NCI-H774 (cell line): ENCODE measurements at places on chromosomes 7 and 10.

DNA sequence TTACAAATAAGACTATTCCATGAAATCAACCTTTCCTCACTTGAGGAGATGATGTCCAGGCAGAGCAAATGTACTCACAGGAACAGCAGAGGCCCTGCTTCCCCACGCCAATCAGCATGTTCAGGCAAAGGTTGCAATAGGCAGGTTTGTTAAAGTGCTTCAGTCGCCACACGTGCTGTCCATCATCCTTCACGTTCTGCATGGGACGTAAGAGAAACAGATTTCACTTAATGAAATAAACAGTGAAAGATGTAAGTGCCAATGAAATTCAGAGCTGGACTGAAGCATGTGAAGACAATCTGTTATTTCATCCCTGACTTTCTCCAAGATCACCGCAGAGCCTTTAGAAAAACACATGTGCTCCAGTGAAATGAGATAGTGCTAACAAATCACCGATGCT, 217.4 kb downstream of the DGKB start:
- no peak for DNase-seq

DNA sequence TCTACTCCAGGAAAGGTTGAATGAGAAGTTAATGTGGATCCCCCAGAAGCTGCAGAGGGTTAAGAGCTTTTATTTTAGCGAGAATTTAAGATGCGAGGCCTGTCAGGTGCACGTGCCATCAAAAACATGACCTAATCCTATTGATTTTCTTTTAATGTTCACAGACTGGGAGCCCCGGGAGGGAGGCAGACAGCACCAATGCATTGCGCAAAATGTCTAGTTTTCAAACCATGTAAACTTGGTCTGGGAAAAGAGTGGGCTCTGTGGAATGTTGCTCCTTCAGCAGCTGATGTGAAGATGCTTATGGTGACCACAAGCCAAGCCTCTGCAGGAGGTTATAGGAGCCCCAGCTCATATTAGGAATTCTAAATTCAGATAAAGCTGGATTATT, 172.0 kb upstream of the ITGB1 start:
- DNase-seq = no peak

DNA sequence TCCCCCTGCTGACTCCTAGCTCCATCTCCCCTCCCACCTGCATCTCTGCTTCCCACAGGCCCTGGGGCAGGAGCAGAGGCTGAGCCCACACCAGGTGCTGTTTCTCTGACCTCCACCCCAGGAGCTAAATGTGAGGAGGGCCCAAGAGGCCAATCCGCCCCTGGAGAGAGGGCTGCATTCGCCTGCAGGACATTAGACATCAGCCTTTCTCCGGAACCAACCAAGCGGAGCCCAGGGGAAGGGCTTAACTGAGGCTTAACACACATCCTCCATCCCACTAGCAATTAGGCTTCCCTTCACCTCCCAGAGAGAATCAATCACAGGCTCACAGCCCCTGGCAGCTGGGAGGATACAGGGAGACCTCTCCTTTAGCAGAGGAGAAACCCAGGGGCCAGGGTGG, 50.5 kb downstream of the SH3PXD2A start:
- DNase-seq = no peak

- DNase-seq = no peak
Measured at GRCh38 chr10:35005868-35006267, 84.3 kb downstream of the CUL2 start.

DNA sequence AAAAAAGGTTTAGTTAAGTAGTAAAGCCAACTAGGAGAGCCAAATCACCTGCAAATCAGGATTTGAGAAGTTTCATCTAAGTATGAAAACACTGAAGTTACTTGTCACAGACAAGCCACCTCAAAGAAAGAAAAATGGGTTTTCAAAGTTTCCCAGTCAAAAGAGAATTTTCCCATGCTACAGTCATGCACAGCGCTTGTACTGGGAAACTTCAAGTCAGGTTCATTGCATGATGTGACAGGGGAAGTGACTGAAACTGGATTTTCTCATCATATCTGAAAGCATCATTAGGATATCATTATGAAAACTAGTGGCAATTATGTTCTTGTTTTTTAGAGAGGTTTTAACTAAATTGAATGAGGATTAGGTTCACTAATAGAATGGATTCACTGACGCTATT, 167.0 kb downstream of the SGMS1 start:
- DNase-seq = no peak

GRCh38 chr7:3210531-3210930, 90.5 kb upstream of the SDK1 start:
- no peak for DNase-seq

- no peak for DNase-seq
Measured at GRCh38 chr7:50826371-50827172, 43.9 kb upstream of the GRB10 start.

GRCh38 chr10:103502849-103503660, 9.6 kb downstream of the NEURL1 start:
- no peak for DNase-seq

- DNase-seq = no peak
Measured at GRCh38 chr10:108244443-108245228, 1080.1 kb upstream of the SORCS1 start.

GRCh38 chr7:66640802-66641525, 12.3 kb downstream of the KCTD7 start:
- no peak for DNase-seq

DNA sequence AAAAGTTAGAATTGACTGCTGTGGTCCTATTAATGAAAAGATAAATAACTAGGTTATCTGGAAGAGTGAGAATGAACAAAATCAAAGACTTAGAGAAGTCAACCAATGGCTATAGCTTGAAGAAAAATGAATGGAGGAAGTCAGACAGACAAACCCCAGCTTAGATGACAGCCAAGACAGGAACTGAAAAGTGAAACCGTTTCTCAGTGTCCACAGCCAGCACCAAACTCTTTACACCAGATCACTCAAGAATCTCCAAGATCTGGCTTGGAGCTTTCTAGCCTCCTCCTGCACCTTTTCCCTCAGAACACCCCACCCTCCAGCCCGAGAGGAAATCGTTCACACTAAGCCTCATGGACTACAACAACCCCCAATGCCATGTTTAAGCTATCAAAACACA, 167.0 kb downstream of the SFMBT2 start:
- no peak for DNase-seq

DNA sequence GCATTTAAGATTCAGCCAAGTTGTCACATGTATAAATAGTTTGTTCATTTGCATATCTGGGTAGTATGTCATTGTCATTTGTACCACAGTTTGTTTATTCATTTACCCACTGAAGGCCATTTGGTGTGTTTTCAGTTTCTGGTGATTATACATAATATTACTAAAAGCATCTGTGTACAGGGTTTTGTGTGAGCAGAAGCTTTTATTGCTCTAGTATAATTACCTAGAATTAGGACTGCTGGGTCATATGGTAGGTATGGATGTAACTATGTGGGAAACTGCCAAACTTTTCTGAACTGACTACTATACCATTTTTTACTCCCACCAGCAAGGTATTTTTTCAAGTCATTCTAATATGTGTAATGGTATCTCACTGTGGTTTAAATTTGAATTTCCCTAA, 584.0 kb upstream of the GHITM start:
- DNase-seq = no peak

DNA sequence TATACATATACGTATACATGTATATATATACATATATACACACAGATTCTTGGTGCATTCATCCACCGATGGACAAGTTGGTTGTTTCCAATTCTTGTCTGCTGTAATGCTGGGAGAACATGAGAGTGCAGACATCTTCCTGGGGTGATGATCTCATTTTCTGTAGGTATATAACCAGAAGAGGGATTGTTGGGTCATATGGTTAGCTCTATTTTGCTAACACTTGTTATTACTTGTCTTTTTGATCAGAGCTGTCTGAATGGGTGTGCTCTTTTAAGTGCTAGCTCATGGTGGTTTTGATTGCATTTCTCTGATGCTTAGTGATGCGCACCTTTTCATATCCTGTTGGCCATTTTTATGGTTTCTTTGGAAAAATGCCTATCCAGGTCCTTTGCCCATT, 106.4 kb downstream of the TAX1BP1 start:
- no peak for DNase-seq

DNA sequence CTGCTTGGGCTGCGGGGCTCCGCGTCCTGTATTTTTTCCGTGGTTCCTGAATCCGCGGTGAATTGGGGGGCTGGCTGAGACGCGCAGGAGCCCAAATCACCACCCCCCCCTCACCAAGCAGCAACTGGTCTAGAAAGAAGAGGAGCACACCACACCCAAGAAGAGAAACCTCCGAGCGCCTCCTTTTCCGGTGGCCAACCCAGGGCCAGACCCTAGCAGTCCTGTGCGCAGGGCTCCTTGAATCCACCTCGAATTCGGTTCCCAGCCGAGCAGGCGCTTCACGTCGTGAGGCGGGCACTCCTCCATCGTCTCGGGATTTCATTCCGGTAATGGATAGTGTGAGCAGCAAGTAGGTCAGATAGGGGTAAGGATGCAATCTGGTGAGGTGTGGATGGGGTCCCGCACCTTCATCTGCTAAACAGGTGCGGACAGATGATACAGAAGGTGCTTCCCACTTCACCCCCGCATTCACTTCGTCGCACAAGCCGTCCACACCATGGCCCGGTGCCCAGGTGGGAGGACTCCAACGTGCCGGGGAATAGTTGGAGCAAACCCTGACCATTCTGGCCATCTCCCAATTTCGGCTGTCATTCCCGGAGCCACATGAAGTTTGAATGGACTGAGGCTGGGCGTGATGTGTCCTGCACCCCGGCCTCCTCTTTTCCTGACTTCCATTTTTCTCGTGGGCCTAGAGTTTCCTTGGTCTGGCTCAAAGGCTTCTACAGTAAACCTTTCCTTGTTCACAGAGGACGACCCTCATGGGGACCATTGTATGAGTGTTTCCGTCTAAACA, 19.8 kb upstream of the ZNF273 start:
- no peak for DNase-seq

- no peak for DNase-seq
Measured at GRCh38 chr7:107147464-107148393, 21.1 kb upstream of the HBP1 start.

DNA sequence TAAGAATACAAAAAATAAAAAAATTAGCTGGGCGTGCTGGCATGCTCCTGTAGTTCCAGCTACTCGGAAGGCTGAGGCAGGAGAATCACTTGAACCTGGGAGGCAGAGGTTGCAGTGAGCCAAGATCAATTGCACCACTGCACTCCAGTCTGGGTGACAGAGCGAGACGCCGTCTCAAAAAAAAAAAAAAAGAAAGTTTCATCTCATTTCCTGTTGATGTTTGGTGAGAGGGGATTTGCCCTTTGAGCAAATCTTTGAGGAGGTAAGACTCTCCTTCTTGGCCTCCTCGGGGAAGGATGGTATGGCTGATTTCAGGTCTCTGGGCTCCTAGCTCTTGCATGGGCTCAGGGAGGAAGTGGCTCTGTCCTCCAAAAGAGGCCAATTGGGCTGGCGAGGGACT, 3.6 kb upstream of the GRID2IP start:
- no peak for DNase-seq

DNA sequence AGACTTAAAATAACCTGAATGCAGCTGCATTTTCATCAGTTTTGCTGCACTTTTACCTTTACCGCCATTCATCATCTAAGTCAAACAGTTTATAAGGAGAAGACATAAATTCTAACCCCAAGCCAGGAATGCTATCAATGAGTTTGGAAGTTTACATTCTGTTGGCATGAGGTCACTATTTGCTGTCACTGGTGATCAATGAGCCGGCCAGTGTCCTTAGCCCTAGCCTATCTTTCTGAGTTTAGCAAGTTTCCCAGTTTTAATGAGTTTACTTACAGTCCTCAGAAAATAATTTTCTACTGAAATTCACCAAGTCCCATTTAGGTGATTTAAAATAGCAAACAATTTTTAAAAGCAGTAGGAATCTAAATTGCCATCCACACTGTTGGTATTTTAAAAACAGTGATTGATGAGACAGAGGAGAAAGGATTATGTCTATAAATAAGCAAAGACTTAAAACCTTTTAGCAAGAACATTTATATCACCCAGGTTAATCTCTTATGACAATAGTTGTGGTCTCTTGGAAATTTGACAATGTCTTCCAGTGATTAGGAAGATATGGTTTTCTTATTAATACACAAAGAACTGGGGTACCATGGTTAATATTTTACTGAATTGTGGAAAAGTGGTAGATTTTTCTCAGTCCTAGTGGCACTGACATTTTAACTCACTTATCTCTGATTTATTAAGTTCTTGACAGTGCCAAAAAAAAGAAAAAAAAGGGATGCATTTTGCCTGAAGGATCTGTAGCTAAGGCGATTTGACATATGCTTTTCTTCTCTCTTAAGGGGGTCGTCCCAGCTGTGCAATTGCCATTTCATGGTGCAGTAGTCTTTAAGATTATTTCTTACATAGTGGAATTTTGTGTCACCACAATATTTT, 443.4 kb upstream of the ANKRD30A start:
- DNase-seq = no peak

DNA sequence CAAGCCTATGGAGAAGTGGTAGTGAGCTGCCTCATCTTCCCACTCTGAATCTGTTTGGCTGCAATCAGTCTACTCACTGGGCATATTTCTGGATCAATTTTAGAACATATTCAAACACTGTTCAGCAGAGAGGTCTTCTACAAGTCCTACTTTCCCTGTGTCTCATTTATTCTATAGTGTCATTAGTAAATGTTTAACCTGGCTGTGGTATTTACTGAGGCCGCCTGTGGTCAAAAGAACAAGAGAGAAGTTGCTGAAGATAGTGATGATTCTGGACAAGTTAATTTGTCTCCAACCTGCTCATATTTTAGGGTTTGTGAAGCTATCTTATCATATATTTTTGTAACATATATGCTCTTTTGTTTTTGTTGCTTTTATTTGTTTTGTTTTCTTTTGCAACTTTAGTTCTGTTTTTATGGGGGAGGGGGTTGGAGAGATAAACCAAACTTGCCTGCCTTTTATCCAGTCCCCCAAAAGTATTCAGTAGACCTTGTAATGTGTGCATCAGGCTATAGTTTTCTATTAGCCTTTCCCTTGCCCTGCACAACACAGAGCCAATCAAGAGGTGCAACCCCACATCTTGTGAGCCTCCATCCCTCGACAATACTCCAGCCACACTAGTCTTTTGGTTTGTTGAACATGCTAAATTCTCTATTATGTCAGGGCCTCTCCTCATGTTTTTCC, 362.8 kb upstream of the MBL2 start:
- DNase-seq = no peak

DNA sequence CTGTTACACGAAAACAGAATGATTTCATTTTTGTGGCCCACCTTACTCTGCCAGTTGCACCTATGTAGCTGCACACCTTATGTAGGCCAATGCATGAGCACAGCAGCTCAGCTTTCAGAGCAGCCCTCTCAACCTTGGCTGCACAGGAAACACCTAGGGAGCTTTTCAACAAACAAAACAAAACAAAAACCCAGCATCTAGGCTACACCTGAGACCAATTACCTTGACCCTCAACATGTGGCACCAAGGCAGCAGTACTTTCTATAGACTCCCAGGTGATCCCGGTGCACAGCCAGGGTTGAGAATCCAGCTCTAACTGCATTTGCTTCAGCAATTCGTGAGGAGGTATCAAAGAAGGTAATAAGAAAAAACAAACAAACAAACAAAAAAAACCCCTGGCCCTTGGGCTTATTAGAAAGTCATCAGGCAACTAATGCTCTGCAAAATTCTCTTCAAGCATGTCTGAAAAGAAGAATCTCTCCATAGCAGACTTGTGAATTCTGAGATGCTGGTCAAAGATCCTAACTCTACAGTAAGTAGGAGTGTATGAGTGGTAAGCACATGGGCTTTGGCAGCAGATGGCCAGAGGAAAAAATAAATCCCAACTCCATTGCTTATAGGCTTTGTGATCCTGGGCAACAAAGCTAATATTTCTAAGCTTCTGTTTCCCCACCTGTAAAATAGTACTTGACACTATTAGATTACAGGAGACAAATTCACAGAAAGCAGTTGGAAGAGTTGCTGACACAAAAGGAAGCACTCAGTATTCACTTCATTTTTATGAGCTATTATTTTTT, 113.4 kb upstream of the NOBOX start:
- no peak for DNase-seq

- no peak for DNase-seq
Measured at GRCh38 chr7:147593271-147594057, 997.1 kb upstream of the C7orf33 start.
